ENCODE measurements at places on chromosomes 2 and 18.

DNA sequence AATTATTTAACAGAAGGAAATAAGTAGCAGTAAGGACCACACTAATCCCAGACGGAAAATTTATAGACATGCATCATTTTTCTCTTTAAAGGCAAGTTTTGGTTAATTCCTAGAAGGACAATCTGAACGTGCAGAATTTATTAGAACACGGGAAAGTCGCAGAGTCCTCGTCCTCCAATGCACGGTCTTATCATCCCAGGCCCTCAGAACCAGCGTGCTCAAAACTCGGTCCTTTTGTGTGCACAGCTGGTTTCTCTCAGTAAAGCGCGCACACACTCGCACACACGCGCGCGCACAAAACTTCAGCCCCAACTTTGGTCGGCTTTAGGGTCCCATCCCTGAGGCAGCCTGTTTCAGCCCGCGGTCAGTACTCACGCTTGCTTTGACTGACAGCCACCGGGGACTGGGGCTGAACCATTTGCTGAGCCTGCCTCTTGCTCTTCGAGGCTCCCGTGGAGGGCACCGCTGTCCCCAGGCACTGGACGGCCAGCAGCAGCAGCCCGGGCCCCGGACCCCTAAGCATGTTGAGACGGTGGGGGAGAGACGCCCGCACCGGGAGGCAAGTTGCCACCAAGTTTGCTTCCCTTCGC is 493 bp downstream of the FN1 start:
- DNase-seq, result no peak

- DNase-seq, result no peak
Measured at GRCh38 chr2:237715459-237715947, 83.1 kb upstream of the RBM44 start.

GRCh38 chr2:201320701-201321100 is 36.4 kb downstream of the FLACC1 start:
- no peak for DNase-seq

DNA sequence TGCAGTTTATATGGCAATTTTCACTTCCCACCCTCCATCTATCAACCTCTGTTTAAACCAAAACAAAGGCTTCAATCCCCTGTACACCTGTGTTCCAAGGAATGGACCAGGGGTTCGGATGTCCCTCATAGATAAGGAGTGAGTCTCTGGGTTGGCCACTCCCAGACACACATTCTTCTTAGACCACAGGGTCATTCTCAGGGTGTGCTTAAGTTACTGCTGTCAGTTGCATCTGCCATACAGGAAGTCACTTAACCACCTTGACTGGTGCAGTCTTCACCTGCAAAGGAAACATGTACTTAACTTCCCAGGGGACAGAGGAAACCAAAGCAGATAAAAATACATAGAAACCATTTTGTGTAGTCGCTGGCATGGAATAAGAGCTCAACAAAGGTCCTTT is 151.0 kb upstream of the NDUFV2 start:
- no peak for DNase-seq

- DNase-seq, result no peak
Measured at GRCh38 chr2:158142568-158143332, 41.1 kb downstream of the UPP2 start.

- DNase-seq, result no peak
Measured at GRCh38 chr2:168136392-168136977, 110.9 kb downstream of the STK39 start.

GRCh38 chr2:48287976-48288375 is 242.0 kb upstream of the STON1 start:
- DNase-seq, result no peak

- DNase-seq, result no peak
Measured at GRCh38 chr2:200127848-200128247, 172.5 kb downstream of the MAIP1 start.

DNA sequence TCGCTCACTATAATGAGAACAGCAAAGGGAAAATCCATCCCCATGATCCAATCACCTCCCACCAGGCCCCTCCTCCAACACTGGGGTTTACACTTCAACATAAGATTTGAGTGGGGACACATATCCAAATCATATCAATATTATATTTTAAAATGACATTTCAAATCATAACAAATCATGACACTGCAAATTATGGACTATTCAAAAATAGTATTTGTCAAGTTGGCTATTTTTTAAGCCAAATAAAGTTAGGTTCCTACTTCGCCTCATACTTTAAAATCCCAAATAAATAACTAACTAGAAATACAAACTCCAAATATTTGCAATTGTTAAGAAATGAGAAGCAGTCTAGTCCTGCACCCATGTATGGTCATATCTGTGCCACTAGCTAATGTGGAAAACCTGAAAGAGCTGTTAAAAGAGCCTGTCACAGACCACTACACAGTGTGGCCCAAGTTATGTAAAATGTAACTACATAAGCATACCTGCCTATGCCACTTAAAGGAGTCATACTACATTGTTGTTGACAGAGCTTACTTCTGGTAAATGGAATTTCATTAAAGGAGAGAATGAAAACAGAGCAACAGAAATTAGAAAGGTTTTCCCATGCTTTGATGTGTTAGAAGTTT is 334.7 kb upstream of the GULP1 start:
- no peak for DNase-seq

DNA sequence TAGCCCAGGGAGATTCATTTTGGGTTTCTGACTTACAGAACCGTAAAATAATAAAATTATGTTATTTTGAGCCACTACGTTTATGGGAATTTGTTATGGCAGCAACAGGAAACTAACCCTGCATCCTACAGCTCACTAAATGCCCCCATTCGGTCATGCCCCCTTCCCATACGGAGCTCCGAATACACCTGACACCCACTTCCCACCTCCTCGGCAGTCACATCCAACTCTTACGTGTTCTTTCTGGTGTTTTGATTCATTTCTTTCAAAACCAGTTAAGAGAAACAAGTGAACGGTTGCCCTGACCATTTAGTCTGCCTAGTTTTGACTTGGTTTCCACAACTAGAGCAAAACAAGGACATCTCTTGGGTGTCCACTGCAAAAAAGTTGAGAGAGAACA is 19.7 kb downstream of the EIPR1 start:
- DNase-seq, result no peak

GRCh38 chr2:189407281-189408209 is 33.7 kb upstream of the WDR75 start:
- DNase-seq, result no peak

DNA sequence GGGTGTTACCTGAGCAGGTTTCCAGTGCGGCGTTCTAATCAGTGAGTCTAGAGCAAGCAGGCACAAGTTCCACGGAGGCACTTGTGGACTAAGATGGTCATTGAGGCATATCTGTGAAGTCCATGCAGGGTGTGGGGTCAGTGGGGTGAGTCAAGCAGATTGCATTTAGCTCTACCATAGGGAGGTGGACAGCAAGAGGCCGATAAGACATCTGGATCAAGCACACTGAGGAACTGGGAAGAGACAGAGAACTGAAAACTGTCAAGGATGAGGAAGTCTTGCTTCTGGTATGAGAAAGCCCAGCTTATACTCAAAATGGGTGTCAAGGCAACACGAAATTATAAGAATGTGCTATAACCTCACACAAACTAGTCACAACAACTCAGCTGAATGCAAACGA is 61.2 kb upstream of the SLC39A10 start:
- DNase-seq, result no peak

Data from stimulated activated CD4-positive, alpha-beta T cell treated with anti-CD3 and anti-CD28 coated beads, Interleukin-4, amount 100 ng/mL, for 4 hours (primary cell).